ENCODE measurements at places on chromosomes 7 and 10. TPM values are rescaled to one million over a fixed set of nuclear protein-coding genes. Genes with fewer than 3 reads are reported as not detected.

TRIM50 gene
- polyA plus RNA-seq: 31.7 TPM

TCAF1 gene
- 20.4 TPM for polyA plus RNA-seq

ANK3 gene
- polyA plus RNA-seq: 7.7 TPM

PLXNA4 gene
- polyA plus RNA-seq: 0.19 TPM

MBLAC1 gene
- polyA plus RNA-seq: 3.7 TPM

GIMAP5 gene
- polyA plus RNA-seq: 17.3 TPM

TET1 gene
- 0.12 TPM for polyA plus RNA-seq

MYL7 gene
- 2.3 TPM for polyA plus RNA-seq

CEP55 gene
- polyA plus RNA-seq: 0.30 TPM

WIPF3 gene
- 1.6 TPM for polyA plus RNA-seq

TMEM176B gene
- polyA plus RNA-seq: 16.4 TPM

CFAP43 gene
- 6.2 TPM for polyA plus RNA-seq

EPO gene
- 1.8 TPM for polyA plus RNA-seq

CADPS2 gene
- 7.7 TPM for polyA plus RNA-seq

CROT gene
- 3.0 TPM for polyA plus RNA-seq

ATP5MK gene
- 376 TPM for polyA plus RNA-seq

PNLIP gene
- polyA plus RNA-seq: 4,189 TPM

NYAP1 gene
- polyA plus RNA-seq: 4.8 TPM

UCMA gene
- polyA plus RNA-seq: not detected

LRRN3 gene
- 0.30 TPM for polyA plus RNA-seq

PLEKHA1 gene
- polyA plus RNA-seq: 8.8 TPM

NODAL gene
- polyA plus RNA-seq: not detected

KIAA1217 gene
- 13.5 TPM for polyA plus RNA-seq

ADAM12 gene
- 0.05 TPM for polyA plus RNA-seq

ADAM22 gene
- 0.30 TPM for polyA plus RNA-seq

EDRF1 gene
- 24.2 TPM for polyA plus RNA-seq

SEM1 gene
- polyA plus RNA-seq: 57.8 TPM

KIAA1549 gene
- 3.6 TPM for polyA plus RNA-seq

UROS gene
- 30.4 TPM for polyA plus RNA-seq

FRMD4A gene
- 21.3 TPM for polyA plus RNA-seq

Data from pancreas (tissue), 10 donors.